ENCODE measurements at places on chromosomes 5 and 9.

DNA sequence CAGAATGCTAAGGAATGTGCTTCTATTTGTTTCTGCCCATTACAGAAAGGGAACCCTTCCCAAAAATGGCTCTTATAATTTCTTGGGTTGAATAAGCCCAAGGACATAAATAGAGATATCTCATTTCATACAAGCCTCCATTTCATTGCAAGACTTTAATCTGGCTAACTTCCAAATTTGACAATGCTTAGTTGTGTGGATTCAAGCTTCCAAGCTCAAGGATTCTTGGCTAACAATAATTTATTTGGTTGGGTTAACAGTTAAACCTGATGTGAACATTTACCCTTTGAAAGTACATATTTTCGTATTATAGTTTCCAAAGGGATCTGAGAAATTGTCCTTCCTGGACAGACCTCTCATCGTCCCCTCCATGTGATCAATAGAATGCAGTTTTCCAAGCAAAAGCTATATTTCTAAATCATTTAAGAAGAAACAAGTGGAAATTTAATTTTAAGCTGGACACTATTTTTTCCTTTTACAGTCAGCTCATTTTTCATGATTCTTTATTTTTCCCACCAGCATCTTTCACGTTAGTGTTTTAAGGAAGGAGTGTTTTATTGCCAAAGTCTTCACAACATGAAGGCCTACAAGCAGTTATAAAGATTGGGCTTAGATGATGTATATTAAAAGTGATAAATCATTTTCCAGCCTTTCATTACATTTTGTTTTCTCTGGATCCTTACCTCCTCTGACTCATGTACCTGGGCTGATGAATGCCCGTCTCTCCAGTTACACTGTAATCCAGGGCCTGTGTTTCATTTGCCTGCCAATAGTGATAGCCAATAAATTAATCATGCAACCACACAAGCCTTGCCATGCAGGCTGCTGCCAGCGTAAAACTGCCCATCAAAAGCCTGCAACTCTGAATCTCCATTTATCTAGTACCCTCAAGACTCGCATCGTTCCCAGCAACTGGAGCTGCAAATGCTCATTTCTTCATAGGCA, 176.7 kb downstream of the NTRK2 start:
- no peak for DNase-seq

GRCh38 chr9:126708178-126708577, 94.5 kb downstream of the LMX1B start:
- peak; percentile 11 for DNase-seq

- no peak for DNase-seq
These were observed 112.2 kb downstream of the PLPPR1 start for GRCh38 chr9:101140764-101141163.

GRCh38 chr5:69231281-69231680, 3.4 kb upstream of the CDK7 start:
- no peak for DNase-seq

DNA sequence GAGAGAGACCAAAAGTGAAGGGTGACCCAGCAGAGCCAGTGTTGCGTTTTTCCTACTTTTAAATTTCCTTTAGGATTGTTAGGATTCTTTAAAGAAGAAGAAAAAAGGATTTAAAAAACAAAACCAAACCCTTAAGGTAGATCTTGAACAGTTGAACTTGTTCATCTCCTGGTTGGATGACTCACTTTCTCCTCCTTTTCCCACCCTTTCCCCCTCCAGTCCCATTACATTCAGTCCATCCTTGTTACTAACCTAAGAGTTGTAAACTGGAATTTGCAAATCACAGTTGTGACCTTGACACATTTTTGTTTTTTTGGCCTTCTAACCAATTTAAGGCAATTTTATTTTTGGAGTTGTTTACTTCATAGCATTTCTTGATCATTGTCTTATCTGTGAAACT, 289.2 kb downstream of the ARHGAP26 start:
- DNase-seq: no peak

DNA sequence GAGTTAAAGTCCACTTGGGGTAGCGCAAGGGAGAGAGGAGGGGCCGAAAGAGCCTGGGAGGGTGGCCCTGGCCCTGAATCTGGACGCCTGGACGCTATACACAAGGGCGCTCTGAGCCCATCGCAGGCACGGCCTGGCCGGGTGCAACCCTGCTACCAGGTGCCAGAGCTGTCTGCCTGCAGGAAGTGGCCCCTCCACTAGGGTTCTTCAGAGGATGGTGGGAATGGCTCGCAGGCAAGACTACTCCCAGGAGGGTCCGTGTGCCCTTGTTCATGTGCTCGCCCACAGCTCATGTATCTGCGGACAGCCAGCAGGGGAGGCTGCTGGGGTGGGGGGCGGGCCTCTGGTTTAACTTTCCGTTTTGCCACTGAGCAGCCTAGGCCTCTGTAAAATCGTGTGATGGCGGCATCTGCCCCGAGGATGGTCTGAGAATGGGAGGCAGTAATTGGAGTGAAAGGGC, 1.4 kb upstream of the NKD2 start:
- no peak for DNase-seq

- no peak for DNase-seq
These were observed 268.3 kb downstream of the PJA2 start for GRCh38 chr5:109141222-109142200.

DNA sequence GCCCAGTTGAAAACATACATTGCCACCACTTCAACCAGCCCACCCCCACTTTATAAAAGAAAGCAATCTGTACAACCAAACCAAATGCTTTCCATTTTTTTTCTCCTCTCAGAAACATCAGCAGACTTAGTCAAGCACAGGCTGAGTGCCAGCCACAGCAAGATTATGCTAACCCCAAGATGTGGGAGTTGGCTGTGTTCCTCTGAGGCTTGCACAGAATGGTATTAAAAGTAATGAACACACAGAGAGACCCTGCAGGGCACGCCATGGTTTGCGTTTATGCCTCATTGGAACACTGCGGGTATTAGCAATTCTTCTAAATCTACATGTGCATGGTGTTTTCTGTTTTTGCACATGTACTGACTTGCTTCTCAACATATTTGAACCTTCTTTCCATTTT, 419.9 kb upstream of the GRAMD2B start:
- DNase-seq: peak; percentile 40
